Heart left ventricle (tissue), 16 donors: ENCODE measurements at places on chromosomes 1 and 21. TPM values are rescaled to one million over a fixed set of nuclear protein-coding genes. Genes with fewer than 3 reads are reported as not detected.

DNA sequence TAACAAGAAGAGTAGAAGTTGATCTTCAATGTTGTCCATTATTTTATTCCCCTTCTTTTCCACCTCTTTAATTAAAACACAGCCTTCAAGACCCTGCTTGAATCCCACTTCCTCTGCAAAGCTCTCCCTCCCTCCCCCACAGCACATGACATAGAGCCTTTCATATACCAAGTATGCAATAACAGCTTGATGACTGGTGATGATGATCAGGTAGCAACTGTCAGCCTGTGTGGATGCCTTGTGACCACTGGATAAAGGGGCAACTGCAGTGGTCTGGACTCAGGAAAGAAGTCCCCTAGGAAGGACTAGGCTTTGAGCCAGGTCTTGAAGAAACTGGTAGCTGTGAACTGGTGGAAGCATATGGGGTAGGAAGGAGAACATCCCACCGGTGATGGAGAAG lies 53.8 kb upstream of the PRDX6 start:
- no peaks in the 10 kb centered on the region for H3K36me3 ChIP-seq
- peaks cover 9% of the 10 kb centered on the region for H3K4me1 ChIP-seq
- H3K27ac ChIP-seq: no peak overlapping the region
- no peak overlapping the region for H3K4me3 ChIP-seq
- DNase-seq: no peak
- no peaks in the 10 kb centered on the region for H3K27me3 ChIP-seq

- no peaks in the 10 kb centered on the region for H3K36me3 ChIP-seq
- no peaks in the 10 kb centered on the region for H3K27me3 ChIP-seq
- H3K27ac ChIP-seq: peak overlapping the region; percentile 66
- DNase-seq: peak; percentile 79
- peak overlapping the region; percentile 75 for H3K4me3 ChIP-seq
Observed at GRCh38 chr1:247111700-247112478, 7.7 kb upstream of the ZNF669 start.

- no peak overlapping the region for H3K4me3 ChIP-seq
- DNase-seq: peak; percentile 43
- H3K4me1 ChIP-seq: peaks cover 39% of the 10 kb centered on the region
- no peaks in the 10 kb centered on the region for H3K27me3 ChIP-seq
Observed at GRCh38 chr1:183711741-183712361, 58.7 kb upstream of the APOBEC4 start.

GRCh38 chr1:1625824-1626206 lies 6.2 kb upstream of the MMP23B start:
- H3K27me3 ChIP-seq: peaks cover 7% of the 10 kb centered on the region
- DNase-seq: peak; percentile 30
- H3K4me3 ChIP-seq: peak overlapping the region; percentile 24
- H3K4me1 ChIP-seq: no peaks in the 10 kb centered on the region
- peaks cover 39% of the 10 kb centered on the region for H3K36me3 ChIP-seq
- H3K27ac ChIP-seq: peak overlapping the region; percentile 9

PROX1 gene
- 101 TPM for total RNA-seq

KCNE1 gene
- total RNA-seq: 10.9 TPM

GRCh38 chr1:218679988-218680748 lies 335.0 kb downstream of the TGFB2 start:
- H3K4me1 ChIP-seq: no peaks in the 10 kb centered on the region
- H3K27ac ChIP-seq: no peak overlapping the region
- H3K27me3 ChIP-seq: no peaks in the 10 kb centered on the region
- no peak overlapping the region for H3K4me3 ChIP-seq

- peaks cover 7% of the 10 kb centered on the region for H3K4me1 ChIP-seq
- H3K4me3 ChIP-seq: peak within 1 kb of the TSS; percentile 41
- no peaks in the 10 kb centered on the region for H3K27me3 ChIP-seq
- DNase-seq: peak; percentile 87
- no peaks in the 10 kb centered on the region for H3K36me3 ChIP-seq
Observed at GRCh38 chr1:182789138-182790076, at the start of gene NPL. NPL (plus strand) TSS chr1:182789773; CDS start chr1:182794372, 4,599 bp downstream.

GRCh38 chr1:242139986-242140385 lies 141.1 kb upstream of the MAP1LC3C start:
- H3K4me3 ChIP-seq: no peak overlapping the region
- DNase-seq: no peak
- no peak overlapping the region for H3K27ac ChIP-seq
- H3K27me3 ChIP-seq: no peaks in the 10 kb centered on the region
- H3K36me3 ChIP-seq: no peaks in the 10 kb centered on the region

DNA sequence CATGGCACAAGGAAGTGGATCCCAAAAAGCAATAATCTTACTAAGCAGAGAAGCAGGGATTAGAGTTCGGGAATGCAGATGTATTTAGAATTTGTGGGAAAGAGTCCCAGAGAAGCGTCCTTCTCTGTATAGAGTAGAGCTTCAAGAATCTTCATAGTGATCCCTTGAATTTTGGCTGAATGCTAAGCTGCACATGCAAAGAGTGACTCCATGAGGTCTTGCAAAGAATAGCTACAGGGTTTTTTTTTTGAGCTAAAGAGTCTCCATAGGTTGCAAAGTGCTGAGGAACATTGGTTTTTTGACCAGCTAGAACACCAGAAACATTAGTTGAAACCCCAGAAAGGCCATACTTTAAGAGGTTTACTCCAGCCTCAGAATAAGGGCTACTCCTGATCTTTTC lies 206.7 kb downstream of the CTH start:
- H3K27me3 ChIP-seq: no peaks in the 10 kb centered on the region
- no peak overlapping the region for H3K27ac ChIP-seq
- no peak for DNase-seq
- H3K4me3 ChIP-seq: no peak overlapping the region
- H3K36me3 ChIP-seq: no peaks in the 10 kb centered on the region

DNA sequence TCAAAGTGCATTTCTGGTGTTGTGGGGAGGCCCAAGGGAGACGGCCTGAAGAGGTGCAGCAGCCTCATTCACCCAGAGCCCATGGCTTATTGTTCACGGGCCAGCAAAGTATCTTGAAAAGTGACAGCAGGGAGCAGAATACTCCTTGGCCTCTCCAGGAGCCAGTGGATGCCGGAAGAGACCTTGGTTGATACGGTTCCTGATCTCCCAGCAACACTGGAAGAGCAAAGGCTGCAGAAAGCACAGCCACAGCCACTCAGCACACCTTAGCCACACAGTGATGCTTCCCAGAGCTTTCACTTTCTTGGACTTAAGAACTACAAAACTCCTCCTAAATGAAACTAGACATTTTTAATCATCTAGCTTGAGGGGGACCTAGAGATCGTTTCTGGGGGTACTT lies 64.3 kb upstream of the TENT5C start:
- no peak overlapping the region for H3K4me3 ChIP-seq
- H3K27ac ChIP-seq: no peak overlapping the region
- no peaks in the 10 kb centered on the region for H3K27me3 ChIP-seq
- H3K4me1 ChIP-seq: no peaks in the 10 kb centered on the region
- no peak for DNase-seq

- no peak for DNase-seq
- no peaks in the 10 kb centered on the region for H3K4me1 ChIP-seq
- no peak overlapping the region for H3K27ac ChIP-seq
- no peaks in the 10 kb centered on the region for H3K36me3 ChIP-seq
Observed at GRCh38 chr1:70720109-70720508, 309.0 kb downstream of the CTH start.

- no peak overlapping the region for H3K4me3 ChIP-seq
- no peaks in the 10 kb centered on the region for H3K27me3 ChIP-seq
- no peaks in the 10 kb centered on the region for H3K4me1 ChIP-seq
- H3K27ac ChIP-seq: no peak overlapping the region
Observed at GRCh38 chr1:196305216-196305615, 303.0 kb downstream of the KCNT2 start.

GRCh38 chr1:174550296-174550695 lies 102.5 kb downstream of the GPR52 start:
- peaks cover 13% of the 10 kb centered on the region for H3K4me1 ChIP-seq
- H3K27me3 ChIP-seq: no peaks in the 10 kb centered on the region
- DNase-seq: no peak
- no peak overlapping the region for H3K27ac ChIP-seq

OR2T35 gene
- total RNA-seq: not detected

SYT2 gene
- total RNA-seq: not detected

TESK2 gene
- total RNA-seq: 1.5 TPM

C1orf116 gene
- 0.58 TPM for total RNA-seq

DNA sequence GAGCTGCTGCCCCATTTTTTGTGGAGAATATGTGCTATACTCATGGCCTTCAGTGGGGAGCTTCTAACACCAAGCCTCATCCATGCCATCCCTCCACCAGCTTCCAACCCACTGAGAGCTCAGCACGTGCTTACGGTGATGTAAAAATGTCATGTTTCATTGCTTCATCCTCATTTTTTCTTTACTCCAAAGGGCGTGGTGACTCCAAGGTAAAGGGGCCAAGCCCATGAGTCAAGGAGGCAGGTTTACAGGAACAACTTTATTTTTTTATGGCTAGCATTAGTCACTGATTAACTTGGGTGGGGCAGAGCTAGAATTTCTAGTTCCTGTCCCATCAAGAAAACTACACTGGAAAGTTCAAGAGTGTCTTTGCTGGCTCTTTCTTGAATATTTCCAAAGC lies at the start of gene C1orf226:
Gene C1orf226, plus strand, starts transcription at position 346 of the 400 bp plus-strand sequence. CDS start 174 bp downstream, outside the sequence.
- DNase-seq: no peak
- H3K36me3 ChIP-seq: no peaks in the 10 kb centered on the region
- H3K27ac ChIP-seq: no peak within 1 kb of the TSS
- H3K4me1 ChIP-seq: no peaks in the 10 kb centered on the region

- H3K4me3 ChIP-seq: no peak overlapping the region
- H3K27ac ChIP-seq: no peak overlapping the region
- no peak for DNase-seq
- H3K36me3 ChIP-seq: no peaks in the 10 kb centered on the region
- H3K4me1 ChIP-seq: no peaks in the 10 kb centered on the region
Observed at GRCh38 chr1:160407839-160408801, 7.8 kb downstream of the VANGL2 start.

DNA sequence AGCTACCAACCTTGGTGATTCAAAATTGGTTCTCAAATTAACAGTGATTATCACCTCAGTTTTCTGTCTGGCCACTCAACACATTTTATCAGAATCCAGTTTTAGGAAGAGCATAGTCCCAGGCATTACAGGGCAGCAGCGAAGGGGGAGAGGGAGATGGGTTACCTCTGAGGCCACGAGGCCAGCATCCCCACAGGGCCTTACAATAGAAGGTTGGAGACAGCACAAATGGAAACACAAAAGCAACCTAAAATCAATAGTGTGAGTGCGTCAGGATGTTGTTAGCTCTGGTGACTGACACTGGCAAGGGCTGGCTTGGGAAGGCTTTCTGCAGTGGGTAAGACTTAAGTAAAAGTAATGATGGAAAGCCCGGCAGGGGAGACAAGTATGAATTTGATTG lies 79.5 kb downstream of the JAK1 start:
- H3K27ac ChIP-seq: no peak overlapping the region
- H3K27me3 ChIP-seq: no peaks in the 10 kb centered on the region
- H3K36me3 ChIP-seq: peaks cover 4% of the 10 kb centered on the region
- no peak for DNase-seq
- H3K4me1 ChIP-seq: peaks cover 71% of the 10 kb centered on the region

GRCh38 chr1:68917456-68917855 lies 420.6 kb upstream of the DEPDC1 start:
- no peak overlapping the region for H3K27ac ChIP-seq
- H3K27me3 ChIP-seq: no peaks in the 10 kb centered on the region
- H3K36me3 ChIP-seq: no peaks in the 10 kb centered on the region
- no peak overlapping the region for H3K4me3 ChIP-seq

DNA sequence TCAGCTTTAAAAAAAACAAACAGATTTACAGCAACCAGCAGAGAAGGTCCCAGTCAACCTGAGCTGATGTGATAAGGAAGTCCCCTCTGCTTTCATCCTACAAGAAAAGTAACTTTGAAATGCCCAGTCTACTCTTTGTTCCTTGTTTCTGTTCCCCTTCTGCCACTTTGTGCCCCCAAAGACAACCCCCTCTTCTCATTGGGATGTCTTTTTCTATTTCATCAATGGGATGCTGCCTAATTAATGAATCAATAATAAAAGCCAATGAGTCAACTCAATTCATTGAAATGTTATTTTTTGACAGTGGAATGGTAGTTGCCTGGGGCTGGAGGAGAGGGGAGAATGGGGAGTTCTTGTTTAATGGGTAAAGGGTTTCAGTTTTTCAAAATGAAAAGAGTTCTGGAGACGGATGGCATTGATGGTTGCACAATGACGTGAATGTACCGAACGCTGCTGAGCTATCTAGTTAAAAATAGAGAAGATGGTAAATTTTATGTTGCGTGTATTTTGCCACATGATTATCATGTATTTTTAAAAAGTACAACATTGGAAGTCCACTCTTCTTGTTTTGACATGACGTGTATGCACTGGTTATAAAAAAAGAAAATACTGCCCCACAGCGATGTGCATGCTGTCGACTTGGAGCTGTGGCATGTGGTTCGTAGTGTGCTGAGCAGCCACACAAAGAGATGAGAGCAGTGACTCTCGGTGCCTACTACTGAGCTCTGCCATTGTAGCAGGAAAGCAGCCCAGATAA lies 22.4 kb upstream of the PADI2 start:
- H3K4me3 ChIP-seq: no peak overlapping the region
- no peaks in the 10 kb centered on the region for H3K27me3 ChIP-seq
- no peaks in the 10 kb centered on the region for H3K36me3 ChIP-seq
- H3K27ac ChIP-seq: no peak overlapping the region
- H3K4me1 ChIP-seq: no peaks in the 10 kb centered on the region

DNA sequence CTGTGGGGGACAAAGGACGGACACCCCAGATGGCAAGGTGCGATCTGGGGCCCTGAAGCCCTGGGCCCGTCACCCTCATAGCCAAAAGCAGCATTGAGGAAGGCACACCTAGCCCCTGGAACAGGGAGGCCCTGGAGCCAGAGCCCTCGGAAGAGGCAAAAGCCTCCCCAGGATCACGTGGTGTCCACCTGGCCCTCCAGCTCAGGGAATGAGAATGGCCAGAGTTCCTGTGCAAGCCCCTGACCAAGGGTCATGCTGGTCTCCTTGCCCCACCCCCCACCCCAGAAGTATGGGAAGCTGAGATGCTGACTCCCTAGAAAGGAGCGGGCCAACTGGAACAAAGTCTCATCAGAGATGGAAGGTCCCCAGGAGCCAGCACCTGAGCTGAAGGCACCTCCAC lies 1.0 kb upstream of the PDZK1IP1 start:
- no peak for DNase-seq
- H3K36me3 ChIP-seq: no peaks in the 10 kb centered on the region
- no peaks in the 10 kb centered on the region for H3K27me3 ChIP-seq
- no peaks in the 10 kb centered on the region for H3K4me1 ChIP-seq
- H3K4me3 ChIP-seq: no peak overlapping the region
- no peak overlapping the region for H3K27ac ChIP-seq

TMEM201 gene
- 19.5 TPM for total RNA-seq

GRCh38 chr1:166190400-166190799 lies 23.6 kb upstream of the FAM78B start:
- H3K27me3 ChIP-seq: no peaks in the 10 kb centered on the region
- H3K27ac ChIP-seq: no peak overlapping the region
- H3K4me1 ChIP-seq: no peaks in the 10 kb centered on the region
- H3K36me3 ChIP-seq: no peaks in the 10 kb centered on the region

DNA sequence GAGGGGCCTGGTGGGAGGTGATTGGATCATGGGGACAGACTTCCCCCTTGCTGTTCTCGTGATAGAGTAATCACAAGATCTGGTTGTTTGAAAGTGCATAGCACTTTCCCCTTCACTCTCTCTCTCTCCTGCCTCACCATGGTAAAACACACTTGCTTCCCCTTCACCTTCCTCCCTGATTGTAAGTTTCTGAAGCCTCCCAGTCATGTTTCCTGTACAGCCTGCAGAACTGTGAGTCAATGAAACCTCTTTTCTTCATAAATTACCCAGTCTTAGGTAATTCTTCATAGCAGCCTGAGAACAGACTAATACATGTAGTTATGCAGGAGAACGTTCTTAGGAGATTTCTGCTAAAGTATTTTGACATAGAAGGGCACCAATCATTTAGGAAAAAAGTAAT lies 59.9 kb upstream of the FBXO28 start:
- H3K27me3 ChIP-seq: no peaks in the 10 kb centered on the region
- H3K4me3 ChIP-seq: no peak overlapping the region
- DNase-seq: no peak
- no peak overlapping the region for H3K27ac ChIP-seq
